ENCODE measurements at places on chromosomes 1 and 21. TPM values are rescaled to one million over a fixed set of nuclear protein-coding genes. Genes with fewer than 3 reads are reported as not detected.

DNA sequence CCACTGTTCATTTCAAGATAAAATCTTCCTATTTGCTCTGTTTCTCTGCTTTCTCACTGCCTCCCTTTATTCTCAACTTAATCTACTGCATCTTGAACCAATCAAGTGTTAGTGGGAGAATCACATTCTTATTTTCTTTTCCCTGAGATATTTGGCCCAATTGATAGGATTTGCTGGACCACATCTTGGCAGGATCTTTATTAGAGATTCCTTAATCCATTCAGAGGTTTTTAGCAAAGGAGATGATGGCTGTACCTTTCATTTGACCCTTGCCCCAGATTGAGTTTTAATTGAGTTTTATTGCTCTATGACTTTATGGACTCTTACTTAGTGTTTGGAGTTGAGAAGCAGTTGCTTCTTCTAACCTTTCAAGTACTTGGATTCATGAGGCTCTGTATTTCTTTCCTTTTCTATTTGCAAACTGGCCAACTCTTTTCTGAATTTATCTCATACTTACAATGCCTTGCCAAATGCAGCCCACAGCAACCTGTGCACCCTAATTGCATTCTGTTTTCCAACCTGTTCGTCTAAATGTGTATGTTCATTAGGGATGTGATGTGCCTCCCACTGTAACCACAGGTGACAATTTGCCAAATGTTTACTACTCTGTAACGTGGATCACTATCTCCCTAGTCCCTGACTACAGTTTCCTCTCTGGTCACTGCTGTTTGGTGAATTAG is 274.8 kb upstream of the KAZN start:
- no peak for DNase-seq

GRCh38 chr1:32201011-32201855 is 838 bp downstream of the CCDC28B start:
- no peak for DNase-seq

GRCh38 chr21:31162079-31162699 is 123.9 kb upstream of the KRTAP19-8 start:
- DNase-seq: no peak

FLG gene
- total RNA-seq: not detected

CRYBG2 gene
- total RNA-seq: not detected
